Stimulated activated CD8-positive, alpha-beta memory T cell treated with anti-CD3 and anti-CD28 coated beads, Interleukin-4, amount 100 ng/mL, for 4 hours (primary cell): ENCODE measurements at places on chromosomes 7 and 10.

DNA sequence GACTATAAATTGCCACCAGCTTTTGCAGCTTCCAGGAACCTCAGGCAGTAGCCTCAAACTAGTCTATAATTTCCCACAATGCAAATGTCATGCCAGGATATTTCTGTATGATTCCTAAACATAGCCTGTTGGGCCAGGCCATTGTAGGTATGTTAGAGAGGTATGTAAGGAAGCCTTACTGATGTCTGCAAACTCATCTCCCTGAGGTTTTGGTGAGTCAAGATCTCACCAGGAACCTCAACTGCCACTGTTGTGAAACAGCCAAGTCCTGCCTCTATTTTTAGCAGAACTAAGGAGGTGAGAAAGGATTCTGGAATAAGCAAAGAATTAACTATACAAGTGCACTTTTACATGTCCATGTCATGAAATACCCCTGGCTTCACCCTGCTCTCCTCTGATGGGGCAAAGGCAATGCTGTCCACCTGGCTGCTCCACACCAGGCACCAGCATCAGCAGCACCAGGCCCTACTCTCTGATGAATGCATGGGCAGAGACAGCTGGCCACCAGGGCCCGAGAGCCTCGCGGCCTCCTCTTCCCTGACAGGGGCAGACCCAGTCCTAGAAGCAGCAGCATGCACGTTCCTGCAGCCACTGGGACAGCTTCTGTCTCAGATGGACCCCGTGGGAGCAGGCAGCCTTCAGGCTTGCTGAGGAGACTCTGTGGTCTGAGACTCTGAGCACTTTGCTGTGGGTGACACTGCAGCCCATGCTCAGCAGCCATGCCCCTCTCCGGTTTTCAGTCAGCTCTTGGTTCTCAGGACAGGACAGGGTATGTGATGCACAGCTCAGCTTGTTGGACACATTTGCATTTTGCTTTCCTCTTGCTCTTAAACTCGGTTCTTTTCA lies 147.3 kb downstream of the ZMYND11 start:
- no peak for DNase-seq

DNA sequence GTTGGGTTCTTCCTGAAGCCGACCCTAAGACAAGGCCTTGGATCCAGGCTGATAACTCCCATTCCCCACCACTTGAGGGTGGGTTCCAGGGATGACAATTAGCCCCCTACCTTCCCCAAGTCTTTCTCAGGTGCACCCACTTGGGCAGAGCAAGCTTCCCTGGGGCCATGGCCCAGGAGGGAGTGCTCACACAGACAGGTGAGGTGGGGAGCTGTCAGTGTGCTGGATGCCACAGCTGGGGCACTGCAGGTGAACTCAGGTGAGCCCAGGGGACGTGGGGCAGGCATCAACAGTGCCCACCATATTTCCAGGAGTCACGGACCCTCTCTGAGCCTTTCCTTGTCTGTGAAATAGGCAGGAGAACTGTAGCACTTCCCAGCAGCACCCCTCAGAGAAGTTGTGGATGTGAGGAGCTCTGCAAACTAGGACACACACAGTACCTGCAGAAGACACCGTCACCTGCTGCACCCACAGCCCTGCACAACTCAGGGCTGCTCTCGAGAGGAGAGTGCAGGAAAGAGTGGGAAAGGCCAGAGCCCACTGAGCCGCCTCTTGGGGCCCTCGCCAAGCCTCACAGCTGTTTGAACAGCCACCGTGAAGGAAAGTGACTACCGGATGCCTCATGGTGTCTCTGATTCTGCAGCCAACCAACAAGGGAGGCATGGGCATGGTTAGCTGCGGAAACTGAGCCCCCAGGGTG lies 17.9 kb downstream of the SH3PXD2A start:
- no peak for DNase-seq

GRCh38 chr7:40571796-40572195 lies 437.0 kb downstream of the SUGCT start:
- DNase-seq, result no peak

DNA sequence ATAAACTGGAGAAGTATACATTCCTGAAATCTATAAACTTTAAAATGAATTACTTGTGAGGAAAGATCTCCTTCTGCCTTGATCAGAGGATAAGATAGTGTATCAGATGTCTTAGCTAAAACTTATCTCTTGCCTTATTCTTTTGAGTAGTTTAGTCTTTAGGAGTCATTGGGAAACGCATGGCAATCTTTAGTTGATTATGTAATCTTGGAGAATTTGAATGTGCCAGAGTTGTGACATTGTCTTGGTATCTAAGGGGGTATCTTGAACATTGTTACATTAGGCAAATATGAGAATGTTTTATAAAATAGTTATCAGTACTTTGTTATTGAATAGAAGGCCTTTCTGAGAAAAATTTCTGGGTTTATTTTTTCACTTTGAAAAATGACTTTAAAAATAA lies 61.6 kb upstream of the ADRA2A start:
- DNase-seq, result no peak

GRCh38 chr7:8217200-8218068 lies 44.5 kb downstream of the ICA1 start:
- no peak for DNase-seq

DNA sequence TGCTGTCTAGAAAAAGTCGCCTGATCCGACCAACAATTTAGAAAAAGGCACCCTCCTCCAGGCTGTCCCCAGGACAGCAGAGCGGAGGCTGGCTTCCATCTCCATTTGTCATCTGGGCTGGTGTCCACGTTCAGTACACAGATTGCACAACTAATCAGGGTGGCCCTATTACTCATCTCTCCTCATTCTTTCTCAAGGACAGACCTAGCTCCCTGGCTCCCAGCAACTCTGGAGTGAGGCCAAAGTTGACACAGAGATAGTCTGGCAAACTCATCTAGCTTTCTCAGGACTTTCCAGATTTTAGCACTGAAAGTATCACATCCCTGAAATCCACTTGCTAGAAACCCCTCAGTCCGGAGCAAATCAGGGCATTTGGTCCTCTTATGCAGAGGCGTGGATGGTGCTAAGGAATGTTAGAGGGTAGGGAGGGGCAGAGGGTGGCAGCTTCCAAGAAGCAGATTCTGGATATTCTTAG lies 75.1 kb downstream of the DNAH11 start:
- DNase-seq, result no peak

GRCh38 chr7:130872341-130872740 lies 138.3 kb upstream of the KLF14 start:
- no peak for DNase-seq

- DNase-seq, result no peak
These were observed 101.6 kb downstream of the NKX6-2 start for GRCh38 chr10:132684164-132684891.

GRCh38 chr7:137674551-137675409 lies 172.0 kb downstream of the DGKI start:
- DNase-seq, result no peak

GRCh38 chr10:128083191-128083895 lies 42.9 kb downstream of the MKI67 start:
- DNase-seq, result no peak

DNA sequence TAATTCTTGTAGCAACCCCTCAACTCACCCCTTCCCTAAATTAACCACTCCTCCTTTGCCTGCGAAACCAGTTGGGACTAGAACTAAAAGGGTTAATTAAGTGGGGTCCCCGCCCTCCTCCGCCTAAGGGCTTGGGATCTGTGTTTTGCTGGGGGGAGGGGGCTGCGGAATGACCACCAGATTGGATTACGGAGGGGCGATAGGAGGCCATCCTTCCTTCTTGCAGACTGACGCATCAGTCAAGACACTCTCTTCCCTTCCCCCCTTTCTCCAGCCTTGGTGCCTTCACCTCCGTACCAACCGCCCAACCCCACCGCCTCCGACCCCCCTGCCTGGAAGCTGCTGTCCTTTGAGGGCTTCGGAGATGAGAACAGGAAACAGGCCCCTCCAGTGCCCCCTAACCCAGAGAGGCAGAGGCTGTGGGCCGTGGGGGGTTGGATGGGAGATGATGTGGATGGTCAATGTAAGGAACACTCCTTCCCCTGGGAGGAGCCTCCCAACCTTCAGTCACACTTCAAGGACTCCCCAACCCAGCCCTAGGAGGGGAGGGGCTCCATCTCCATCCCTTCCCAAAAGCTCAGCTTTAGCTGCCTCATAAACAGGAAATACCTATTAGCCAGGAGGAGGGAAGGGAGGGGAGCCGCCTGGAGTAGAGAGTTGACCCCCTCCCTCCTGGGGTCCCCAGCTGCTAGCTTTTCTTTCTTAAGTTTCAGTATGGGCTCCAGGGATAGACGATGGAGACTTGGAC lies 997 bp upstream of the LDB1 start:
- DNase-seq, result no peak

DNA sequence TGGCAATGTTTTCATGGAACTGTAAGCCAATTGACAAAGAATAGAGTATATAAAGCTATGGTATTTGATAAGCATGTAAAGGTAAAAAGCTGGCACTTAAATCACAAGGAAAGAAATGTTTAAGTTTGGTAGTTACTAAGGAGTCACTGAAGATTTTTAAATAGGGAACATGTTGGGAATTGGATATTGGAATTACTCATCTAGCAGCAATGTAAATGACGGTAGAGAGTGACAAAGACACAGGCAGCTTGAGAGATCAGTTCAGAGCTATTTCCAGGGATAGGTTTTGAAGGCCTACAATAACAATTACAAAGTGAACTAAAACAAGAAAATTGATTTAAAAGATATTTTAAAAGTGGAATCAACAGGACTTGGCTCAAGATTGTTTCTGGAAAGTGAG lies 36.8 kb downstream of the SP8 start:
- no peak for DNase-seq

GRCh38 chr10:116716381-116716780 lies 26.0 kb downstream of the HSPA12A start:
- DNase-seq, result no peak
